ENCODE measurements at places on chromosomes 4 and X.
A peak's percentile ranks its signal among the peaks of the same experiment; 100 is the strongest.

DNA sequence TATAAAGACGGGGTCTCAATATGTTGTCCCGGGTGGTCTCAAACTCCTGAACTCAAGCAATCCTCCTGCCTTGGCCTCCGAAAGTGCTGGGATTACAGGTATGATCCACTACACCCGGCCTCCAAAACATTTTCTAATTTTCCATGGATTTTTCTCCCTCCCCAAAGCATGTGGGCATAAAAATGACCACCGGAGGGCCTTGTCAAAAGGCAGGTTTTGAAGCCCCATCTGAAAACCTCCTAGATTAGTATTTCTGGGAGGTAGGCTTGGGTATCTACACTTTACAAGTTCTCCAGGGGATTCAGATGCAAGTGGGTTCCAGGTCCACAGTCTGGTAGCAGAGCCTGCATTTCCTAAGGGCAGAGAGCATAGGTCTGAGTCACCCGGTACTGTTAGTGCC, 1.4 kb upstream of the GPR173 start:
- no peak for DNase-seq

GRCh38 chrX:41733939-41734338, 10.0 kb downstream of the GPR82 start:
- peak; percentile 9 for DNase-seq

- no peak for DNase-seq
Observed at GRCh38 chrX:123222920-123223319, 38.8 kb downstream of the GRIA3 start.

DNA sequence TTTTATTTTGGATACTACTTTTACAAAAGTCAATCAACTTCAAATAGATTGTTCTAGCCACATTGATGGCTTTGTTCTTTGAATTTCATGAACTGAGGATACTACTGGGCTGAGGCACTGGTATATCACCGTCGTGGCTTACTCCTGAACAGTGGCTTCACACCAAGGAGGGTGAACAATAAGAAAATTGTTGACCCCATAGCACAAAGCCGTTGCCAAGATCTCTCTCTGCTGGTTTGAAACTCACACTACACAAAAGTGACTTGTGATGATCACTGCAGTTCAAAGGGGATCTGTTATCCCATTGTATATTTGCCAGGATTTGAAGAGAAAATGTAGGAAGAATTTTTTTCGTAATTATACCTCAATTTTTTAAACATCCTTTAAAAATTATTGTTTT, 119.6 kb downstream of the PDLIM5 start:
- DNase-seq, result no peak

GRCh38 chr4:65789805-65790204, 119.5 kb upstream of the EPHA5 start:
- DNase-seq, result no peak
